ENCODE measurements at places on chromosomes 3 and 15.

GRCh38 chr3:69791919-69792399 is 52.7 kb downstream of the MITF start:
- DNase-seq: no peak

GRCh38 chr3:172189987-172190603 is 150.7 kb downstream of the FNDC3B start:
- no peak for DNase-seq

- DNase-seq: no peak
These were observed 10.5 kb downstream of the NR2C2 start for GRCh38 chr3:14957925-14958324.

- DNase-seq: no peak
These were observed 42.4 kb downstream of the MYO5A start for GRCh38 chr15:52486003-52486996.

Measured in activated CD4-positive, alpha-beta T cell treated with anti-CD3 and anti-CD28 coated beads for 4 hours (primary cell).